Mesenchymal stem cell (in vitro differentiated cells and primary cell): ENCODE measurements at places on chromosomes 6 and 20.
A peak's percentile ranks its signal among the peaks of the same experiment; 100 is the strongest.

DNA sequence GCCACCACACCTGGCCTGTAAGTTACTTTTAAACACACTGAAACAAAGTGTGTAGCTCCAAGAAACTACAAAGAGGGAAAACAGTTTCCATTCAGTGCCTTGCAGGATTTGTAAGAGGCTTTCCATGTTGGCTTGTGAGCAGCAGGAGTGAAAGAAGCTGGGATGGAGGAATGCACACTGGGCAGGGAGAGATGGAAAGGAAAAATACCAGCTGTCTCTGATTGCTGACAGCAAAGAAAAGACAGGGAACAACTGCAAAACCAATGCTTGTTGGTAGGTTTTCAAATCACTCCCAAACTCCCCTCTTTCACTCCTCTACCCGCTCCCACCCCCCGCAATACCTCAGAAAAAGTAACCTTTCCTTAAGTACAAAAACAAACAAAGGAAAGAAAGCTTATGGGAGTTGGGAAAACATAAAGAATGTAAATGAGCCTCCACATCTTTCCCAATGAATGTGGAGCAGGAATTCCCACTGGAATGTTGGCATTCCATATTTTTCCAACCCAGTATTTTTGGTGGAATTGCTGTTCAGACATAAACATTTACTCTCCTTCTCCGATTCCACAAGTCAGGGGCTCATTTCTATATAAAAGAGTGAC is 166.1 kb downstream of the THBS2 start:
- DNase-seq, result no peak

DNA sequence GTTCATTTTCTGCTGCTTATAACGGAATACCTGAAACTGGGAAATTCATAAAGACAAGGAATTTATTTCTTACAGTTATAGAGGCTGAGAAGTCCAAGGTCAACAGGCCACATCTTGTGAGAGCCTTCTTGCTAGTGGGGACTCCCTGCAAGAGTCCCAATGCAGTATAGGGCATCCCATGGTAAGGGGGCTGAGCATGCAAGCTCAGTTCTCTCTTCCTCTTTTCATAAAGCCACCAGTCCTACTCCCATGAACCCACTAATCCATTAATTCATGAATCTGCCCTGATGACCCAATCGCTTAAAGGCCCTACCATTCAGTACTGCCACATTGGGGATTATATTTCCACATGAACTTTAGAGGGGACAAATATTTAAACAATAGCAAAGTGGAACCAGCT is 26.5 kb downstream of the CYB5R4 start:
- DNase-seq, result no peak

DNA sequence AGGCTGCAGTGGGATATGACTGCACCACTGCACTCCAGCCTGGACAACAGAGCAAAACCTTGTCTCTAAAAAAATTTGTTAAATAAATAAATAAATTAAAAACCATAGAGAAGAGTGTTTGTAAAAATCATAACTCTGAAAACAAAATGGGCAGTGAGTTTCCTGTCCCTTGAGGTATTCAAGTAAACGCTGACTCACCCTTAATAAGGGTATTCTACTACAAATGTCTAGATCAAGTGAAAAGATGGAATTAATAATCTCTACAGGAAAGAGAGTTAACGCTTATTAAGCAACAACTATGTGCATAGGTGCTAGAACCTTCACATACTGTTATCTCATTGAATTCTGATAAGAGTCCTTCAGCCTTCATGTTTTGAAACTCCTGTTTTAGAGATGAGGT is 19.9 kb upstream of the MBOAT1 start:
- no peak for DNase-seq

GRCh38 chr6:39840781-39841180 is 48.6 kb downstream of the DAAM2 start:
- DNase-seq, result no peak

DNA sequence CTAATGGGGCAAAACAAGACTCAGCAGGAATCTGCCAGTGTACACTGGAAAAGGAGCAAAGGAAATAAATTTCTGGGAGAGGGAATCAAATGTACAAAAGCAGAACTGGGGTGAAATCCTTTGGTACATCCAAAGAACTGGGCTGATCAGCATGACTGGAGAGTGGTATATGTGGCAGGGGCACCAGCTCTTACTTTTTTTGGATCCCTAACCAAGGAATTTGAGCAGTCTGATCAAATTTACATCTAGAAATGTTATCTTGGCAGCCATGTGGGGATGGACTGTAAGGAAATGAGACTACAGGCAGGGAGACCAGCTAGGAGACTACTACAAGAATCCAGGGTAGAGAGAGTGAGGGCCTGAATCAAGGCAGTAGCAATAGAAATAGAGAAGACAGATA is 1.2 kb upstream of the ZSCAN31 start:
- peak; percentile 6 for DNase-seq

DNA sequence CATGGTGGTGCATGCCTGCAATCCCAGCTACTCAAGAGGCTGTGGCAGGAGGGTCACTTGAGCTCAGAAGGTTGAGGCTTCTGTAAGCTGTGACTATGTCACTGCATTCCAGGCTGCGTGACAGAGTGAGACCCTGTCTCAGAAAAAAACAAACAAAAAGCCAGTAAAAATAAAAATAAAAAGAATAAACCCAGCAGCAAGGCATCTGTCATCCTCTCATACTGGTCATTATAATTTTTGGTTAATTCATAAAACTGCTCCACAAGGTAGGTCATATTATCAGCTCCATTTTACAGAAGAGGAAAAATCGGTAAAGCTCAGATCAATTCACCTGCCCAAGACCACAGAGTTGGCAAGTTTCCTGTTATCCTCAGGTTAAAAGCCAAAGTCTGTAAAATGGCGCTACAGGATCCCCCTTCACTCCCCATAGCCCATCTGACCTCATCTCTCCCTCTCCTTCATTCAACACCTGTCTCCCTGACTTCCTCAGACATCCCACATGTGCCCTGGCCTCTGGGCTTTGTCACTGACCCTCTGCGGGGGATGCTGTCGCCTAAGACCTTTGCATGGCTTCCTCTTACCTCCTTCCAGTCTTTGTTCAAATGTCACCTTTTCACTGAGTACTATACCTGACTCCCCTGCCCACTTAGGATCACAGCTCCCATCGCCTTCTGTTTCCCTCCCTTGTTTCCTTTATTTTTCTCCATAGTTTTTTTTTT is 213.2 kb upstream of the ZNF217 start:
- DNase-seq, result no peak

GRCh38 chr6:129785047-129785755 is 75.2 kb upstream of the ARHGAP18 start:
- DNase-seq, result no peak

DNA sequence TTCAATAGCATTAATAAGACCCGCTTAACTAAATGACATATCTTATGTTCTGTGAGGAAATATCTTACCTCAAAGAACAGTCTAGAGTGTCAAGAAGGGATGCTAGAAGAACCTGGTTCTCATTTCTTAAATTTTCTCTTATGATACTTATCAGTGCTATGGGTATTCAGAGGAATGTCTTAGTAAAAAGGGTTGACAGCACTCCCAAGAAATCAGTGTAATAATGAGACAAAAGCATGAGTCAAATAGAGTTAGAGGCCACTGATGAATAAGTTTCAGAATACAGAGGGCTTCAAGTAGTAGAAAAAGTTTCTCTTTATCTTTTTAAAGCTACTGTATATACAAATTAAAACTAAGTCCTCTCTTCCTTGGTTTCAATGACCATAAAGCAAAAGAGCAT is 242.8 kb downstream of the GJA1 start:
- no peak for DNase-seq

- DNase-seq, result no peak
Observed at GRCh38 chr6:41375598-41376151, 40.3 kb downstream of the NCR2 start.

- peak; percentile 39 for DNase-seq
Observed at GRCh38 chr6:34671801-34672656, 24.5 kb downstream of the ILRUN start.

GRCh38 chr20:63305393-63305792 is 12.4 kb downstream of the COL20A1 start:
- DNase-seq, result no peak

- no peak for DNase-seq
Observed at GRCh38 chr6:136897071-136897470, 25.0 kb upstream of the SLC35D3 start.

- DNase-seq, result no peak
Observed at GRCh38 chr6:53583451-53583850, 38.5 kb upstream of the GCLC start.

DNA sequence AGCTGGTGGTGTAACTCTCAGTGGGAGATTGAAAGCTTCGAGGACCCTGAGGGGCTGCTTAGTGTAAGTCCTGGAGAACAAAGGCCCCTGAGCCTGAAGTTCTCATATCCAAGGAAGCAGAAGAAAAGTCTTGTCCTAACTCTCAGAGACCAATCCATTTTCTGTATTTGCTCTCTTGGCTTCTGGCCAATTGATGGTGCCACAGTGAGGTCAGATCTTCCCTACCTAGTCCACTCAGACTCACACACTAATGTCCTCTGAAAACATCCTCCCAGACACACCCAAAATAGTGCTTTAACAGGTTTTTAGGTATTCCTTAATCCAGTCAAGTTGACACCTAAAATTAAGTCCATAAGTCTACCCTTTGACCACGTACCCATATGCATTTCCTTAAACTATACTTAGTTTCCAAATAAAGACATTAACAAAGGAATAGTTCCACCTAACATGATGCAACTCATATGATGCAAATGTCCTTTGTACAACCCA is 29.4 kb downstream of the ZNF292 start:
- DNase-seq, result no peak

DNA sequence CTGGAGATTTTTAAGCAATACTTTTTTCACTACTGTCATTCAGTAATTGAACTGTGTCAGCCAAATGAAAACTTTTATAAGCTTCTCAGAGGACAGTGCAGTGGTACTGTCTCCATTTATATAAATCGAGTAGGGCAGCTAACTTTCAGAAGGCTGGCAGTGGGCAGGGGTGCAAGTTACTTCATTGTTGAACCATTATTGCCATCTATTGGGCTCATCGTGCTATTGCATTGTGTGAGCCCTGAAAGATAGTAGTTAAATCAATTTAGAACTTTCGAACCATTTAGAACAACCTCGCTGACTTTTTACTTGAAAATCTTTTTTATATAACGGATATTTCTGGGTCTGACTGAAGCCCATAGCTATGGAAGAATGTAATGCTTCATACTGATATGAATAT is 347.8 kb upstream of the PLCB4 start:
- DNase-seq, result peak; percentile 62

DNA sequence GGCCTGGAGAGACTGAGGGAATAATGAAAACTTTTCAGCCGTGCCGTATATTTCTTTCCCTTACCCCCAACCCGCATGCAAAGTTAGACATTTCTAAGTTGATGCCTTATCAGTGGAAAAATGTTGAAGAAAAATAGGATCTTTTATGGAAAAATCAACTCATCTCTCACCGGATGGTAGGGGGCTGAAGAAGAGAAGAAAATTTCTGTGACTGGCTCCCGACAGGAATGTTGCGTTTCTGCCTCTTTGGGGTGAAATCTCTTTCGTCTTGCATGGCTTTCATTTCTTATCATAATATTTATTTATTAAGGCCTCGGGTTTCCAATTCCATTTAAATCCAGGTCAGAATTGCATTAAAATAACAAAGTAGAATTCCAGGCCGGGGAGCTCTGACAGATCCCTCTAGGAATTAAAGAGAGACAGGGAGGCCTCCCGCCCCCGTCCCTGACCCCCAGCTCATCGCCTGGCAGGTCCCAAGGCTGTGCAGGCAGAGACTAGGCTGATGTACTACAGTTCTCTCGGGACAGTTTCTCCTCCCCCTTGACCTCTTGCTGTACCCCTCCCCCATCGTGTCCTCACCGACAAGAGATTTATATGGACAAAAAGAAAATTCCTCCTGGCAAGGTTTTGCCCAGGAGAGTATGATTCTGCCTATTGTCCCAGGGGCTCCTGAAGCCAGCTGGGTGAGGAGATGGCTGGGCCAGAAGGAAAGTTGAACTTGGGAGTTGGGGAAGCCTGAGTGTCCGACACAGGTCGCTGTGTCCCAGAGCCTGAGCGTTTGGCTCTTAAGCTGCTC is 1.3 kb downstream of the SCUBE3 start:
- no peak for DNase-seq

GRCh38 chr6:135018941-135019340 is 35.7 kb downstream of the HBS1L start:
- no peak for DNase-seq

GRCh38 chr6:39688494-39688893 is 36.7 kb downstream of the KIF6 start:
- DNase-seq, result peak; percentile 86
